ENCODE measurements at places on chromosomes 7 and 10.

- DNase-seq: no peak
Measured at GRCh38 chr10:124512600-124512999, 51.0 kb downstream of the LHPP start.

DNA sequence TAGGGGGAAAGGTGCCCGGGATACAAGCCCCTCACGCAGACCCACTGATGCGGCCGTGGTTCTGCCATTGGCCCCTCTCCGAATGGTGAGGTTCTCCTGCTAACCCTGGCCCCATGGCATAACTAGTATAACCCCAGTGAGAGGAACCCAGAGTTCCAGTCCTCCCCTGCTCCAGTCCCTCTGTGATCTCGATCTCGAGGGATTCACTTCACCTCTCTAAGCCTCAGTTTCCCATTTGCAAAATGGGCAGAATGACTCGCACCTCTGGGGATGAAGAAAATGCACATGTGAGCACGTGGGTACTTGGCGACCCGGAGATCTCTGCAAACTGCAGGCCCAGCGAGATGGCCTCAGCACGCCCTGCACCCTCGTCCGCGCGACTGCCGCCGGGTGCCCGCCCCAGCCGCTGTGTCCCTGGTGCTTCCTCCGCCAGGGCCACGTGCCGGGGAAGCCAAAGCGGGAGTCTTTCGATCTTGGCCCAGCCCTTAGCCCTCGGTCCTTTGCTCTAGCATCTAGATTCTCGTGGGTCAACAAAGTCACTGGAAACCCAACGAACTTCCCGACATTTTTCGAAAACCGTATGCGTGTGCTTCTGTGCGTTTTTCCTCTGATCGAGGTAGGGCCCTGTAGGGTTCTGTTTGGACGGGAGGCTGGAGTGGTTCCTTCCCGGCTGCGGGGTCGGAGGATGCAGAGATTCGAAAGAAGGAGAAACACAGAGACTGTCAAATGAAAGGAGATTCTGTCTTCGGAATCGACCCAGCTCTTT is 169.8 kb downstream of the UBE2H start:
- no peak for DNase-seq

DNA sequence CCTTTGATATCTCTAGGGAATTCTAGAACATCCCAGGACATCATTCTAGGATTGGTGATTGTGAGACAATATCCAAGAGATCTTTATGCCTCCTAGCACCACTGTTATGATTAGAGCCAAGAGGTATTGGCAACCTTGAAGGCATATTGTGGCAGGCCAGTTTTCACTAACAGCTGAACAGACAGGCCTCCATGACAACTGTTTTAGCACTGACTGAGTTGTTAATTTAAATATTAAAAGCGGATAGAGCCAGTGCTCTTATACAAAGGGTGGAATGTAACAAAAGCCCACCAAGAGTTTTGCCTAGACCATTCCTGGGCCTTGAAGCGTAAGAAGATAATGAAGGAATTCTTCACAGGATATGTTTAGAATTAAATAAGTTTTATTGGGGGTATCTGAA is 131.9 kb downstream of the DGKB start:
- no peak for DNase-seq

GRCh38 chr10:128103229-128103714 is 23.0 kb downstream of the MKI67 start:
- peak; percentile 78 for DNase-seq

GRCh38 chr10:86700851-86701617 is 32.7 kb downstream of the LDB3 start:
- no peak for DNase-seq

DNA sequence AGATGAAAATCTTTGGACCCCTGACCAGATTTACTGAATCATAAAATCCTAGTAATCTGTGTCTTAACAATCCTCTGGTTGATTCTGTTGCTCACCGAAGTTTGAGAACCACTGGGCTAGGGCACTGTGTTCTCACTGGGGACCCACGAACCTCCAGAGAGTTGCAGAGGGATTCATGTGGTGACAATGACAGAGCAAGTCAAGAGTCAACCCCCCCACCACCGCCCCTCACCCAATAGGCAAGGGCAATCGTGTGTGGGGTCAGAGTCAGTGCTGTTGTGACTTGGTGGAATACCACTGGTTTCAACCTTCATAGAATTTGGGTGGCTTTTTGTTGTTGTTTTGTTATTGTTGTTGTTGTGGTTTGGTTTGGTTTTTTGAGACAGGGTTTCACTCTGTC is 23.5 kb upstream of the NRP1 start:
- DNase-seq: no peak

DNA sequence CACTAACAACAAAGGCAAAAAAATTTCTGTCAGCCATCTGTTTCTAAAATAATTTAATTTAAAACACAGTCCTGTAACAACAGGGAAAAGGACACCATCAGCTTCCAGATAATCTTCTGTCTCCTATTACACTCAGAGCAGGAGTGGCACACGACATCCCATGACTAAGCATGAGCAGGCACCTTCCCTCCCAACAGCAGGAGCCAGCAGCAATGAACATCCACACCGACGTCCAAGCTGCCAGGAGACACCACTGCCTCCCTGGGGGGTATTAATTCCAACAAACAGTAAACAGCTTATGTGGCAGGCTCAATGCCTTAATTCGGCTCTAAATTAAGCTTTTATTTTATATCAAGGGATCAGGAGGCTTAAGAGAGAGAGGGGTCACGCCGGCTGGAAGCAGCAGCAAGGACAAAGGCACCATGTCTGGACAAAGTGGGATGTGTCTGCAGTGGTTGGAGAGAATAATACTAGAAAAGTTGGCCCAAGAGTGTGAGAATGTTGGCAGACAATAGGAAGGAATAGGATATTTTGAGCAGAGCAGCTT is 45.7 kb downstream of the KIAA1549 start:
- peak; percentile 84 for DNase-seq

GRCh38 chr7:2805213-2805944 is 38.7 kb downstream of the GNA12 start:
- peak; percentile 48 for DNase-seq

GRCh38 chr7:120521761-120522737 is 249.1 kb downstream of the KCND2 start:
- no peak for DNase-seq

GRCh38 chr7:42603496-42603895 is 308.4 kb downstream of the C7orf25 start:
- DNase-seq: no peak

DNA sequence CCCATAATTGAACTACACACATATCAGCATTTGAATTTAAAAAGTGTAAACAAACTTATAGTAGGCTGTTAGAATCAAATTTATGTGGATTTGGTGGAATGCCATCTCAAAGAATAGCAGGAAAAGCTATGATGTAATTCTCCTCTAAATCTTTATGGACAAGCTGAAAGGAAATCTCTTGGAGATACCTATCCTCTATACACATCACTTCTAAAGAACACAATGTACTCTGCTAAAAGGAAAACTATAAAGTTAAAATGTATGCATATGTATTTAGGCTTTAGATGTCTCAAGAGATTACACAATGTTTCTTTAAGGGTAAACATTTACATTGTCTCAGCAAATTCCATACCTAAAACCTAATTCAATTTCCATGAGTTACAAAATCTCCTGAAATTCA is 323.3 kb downstream of the CRPPA start:
- no peak for DNase-seq

- DNase-seq: no peak
Measured at GRCh38 chr7:33873981-33874750, 31.2 kb upstream of the BMPER start.

GRCh38 chr7:18257711-18258110 is 230.1 kb upstream of the PRPS1L1 start:
- DNase-seq: no peak

DNA sequence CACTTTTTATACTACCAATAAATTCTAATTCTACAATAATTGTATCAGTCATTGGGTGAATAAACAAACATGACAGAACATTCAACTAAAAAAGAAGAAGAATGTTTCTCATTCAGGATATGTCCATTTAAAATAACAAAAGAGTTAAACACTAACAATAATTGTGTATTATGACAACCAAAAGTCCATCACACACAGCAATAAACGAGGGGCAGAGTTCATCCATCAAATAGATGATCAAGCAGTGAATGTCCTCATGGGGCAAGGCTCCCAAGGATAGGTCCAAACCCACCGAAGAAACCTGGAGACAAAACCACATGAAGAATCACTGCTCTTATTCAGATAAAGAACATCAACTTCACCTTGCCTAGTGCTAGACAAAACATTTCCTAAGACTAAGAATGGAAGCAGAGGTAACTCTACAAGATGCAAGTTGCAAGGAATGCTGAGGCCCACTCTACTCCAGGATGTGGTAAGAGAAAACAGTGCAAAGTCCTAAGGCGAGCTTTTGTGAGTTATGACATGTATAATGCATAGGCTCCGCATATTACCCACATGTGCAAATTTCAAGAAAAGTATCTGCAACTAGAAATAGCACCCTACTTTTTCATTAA is 115.1 kb downstream of the PARD3 start:
- no peak for DNase-seq

DNA sequence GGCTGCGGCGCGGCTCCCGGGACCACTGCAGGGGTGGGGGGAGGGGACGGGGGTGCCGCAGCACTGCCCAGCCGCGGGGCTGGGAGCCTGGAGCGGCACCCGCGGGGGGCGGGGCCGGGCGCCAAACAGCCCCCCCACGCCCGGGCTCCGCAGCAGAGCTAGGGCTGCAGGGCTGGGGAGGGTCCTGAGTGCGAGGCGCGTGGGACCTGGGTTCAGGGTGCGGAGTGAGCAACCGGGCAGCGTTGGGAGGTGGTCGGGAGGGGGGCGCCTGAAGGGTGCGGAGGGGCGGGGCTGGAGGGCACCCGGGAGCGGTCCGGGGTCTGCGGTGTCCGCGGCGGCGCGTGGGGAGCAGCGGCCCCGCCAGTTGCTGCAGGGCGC is 528 bp downstream of the CAMK2G start:
- DNase-seq: no peak

- no peak for DNase-seq
Measured at GRCh38 chr7:2092279-2092678, 140.5 kb downstream of the MAD1L1 start.

DNA sequence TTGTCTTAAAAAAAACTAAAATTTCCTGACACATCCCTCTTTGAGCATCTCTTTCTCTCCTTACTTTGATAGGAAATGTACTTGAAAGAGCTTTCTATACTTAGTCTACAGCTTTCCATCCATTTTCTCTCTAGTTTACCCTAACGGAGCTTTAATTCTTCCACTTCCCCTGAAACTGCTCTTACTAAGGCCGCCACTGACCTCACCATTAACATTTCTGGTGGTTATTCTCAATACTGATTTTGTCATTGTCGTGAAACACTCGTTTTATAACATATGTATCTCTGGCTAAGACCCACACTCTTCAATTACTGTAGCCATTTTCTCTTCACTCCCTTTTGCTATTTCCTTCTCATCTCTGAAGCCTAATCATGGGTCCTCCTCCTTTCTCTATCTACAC is 262.0 kb upstream of the FERD3L start:
- no peak for DNase-seq

GRCh38 chr10:5679606-5680005 is 5.0 kb upstream of the TASOR2 start:
- DNase-seq: no peak

DNA sequence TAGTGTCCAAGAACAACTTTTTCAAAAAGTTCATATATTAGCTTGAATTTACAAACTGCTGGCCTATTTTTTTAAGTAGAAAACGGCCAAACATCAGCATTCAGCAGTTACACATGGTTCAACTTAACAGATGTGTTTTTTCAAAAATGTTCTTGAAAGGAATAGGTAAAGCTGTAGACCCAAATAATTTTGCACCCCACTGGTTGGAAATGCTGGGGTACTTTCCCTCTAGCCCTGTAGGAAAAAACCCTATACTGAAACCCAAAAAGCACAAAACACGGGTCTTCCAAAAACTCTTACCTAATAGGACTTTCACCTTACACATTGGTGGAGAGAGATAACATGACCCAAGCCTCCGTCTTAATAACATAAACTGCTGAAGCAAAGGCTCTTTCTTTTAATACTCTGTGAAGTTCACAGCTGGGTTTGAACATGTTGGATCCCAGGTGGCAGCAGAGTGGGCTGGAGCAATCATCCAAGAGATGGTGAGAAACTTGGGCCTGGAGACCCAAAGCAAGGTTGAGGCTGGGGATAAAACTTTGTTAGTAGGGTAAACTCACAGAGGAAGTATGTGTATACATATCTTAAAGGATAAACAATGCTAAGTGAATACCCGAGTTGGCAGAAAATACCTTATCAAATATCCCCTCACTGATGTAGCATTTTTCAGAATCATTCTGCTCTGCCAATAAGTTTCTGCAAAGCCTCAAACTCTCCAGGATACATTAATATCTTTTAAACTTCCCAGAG is 629 bp upstream of the DNAJC9 start:
- no peak for DNase-seq

- DNase-seq: no peak
Measured at GRCh38 chr7:93817526-93817925, 73.0 kb downstream of the TFPI2 start.

GRCh38 chr10:24872790-24873182 is 79.6 kb downstream of the PRTFDC1 start:
- no peak for DNase-seq

- no peak for DNase-seq
Measured at GRCh38 chr10:35259769-35260397, 76.4 kb upstream of the CCNY start.

GRCh38 chr10:113381981-113382509 is 170.8 kb upstream of the HABP2 start:
- DNase-seq: no peak

DNA sequence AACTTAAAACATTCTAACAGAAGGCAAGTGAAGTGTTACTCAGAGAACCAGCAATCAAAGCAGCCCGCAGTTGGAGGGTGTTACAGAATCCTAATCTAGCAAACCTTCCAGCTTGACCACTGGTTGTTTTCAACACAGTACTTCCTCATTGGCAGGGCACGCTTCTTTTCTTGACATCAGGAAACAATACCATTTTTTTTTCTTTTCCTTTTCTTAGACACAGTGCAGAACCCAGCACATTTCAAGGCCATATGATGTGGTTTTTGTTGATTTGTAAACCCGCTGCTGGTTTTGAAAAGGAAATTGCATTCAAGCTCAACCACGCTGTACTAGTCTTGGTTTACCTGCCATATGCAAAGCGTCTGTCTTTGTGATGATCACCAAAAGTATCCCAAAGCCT is 33.4 kb downstream of the RHOBTB1 start:
- no peak for DNase-seq

DNA sequence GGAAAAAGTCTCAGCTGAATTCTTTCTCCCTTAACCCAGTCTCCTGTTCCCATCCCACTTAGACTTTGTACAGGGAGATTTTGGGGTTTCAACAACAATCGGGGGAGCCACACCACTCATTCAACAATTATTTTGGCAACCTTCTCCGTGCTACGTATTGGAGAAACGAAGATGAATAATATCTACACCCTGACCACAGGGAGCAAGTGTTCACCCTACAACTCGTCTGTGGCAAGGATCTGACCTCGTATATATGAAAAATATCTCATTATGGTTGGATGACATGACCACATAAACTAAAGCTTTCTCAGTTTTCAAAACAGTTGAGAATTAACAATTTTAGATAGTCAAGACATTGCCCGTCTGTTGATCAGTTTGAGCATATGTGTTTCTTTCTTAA is 302.1 kb downstream of the CACNA2D1 start:
- no peak for DNase-seq

GRCh38 chr7:131999193-131999592 is 442.8 kb upstream of the PODXL start:
- no peak for DNase-seq
